Fibroblast of mammary gland (primary cell): ENCODE measurements at places on chromosomes 2 and 18.

- no peak for DNase-seq
These were observed 87.9 kb downstream of the ZEB2 start for GRCh38 chr2:144431998-144432397.

DNA sequence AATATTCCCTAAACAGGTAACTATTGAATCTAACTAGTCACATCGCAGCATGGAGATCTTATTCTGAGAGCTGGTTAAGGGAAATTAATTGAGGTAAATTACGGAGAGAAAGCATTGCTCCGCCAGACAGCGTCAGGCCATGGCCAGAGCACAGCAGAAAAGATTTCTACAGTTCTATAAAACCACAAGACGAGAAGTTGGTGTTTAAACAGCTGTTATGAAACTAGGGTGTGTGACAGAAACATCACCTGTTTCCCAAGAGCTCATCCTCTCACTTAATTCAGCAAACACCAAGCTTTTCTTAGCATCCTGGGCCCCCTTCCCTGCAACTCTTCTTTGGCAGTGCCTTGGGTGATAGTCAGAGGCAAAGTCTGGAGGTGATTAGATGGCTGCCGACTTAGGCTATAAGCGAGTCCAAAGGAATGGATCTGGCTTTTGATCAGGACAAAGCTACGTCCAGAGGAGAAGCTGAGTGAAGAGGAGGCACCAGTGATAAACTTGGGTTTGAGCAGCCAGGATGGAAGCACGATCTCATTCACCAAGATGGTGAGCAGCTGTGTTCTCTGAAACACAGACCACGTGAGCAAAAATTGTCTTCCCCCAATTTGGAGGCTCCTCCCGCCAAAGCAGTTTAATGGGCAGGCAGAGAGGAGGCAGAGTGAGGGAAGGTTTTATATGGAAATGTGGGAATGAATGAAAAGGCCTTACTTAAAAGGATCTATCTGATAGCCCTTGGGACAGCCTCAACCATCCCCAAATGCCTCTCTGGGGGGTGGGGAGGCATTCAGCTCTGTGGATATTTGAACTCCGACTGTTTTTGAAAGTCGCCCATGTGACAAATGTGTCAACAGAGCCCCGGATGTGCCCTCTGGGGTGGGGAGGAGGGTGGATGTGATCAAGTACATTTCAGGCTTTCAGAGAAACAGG, 57.8 kb downstream of the PKDCC start:
- DNase-seq, result no peak

GRCh38 chr2:9945596-9945995, 5.9 kb upstream of the GRHL1 start:
- DNase-seq, result no peak

DNA sequence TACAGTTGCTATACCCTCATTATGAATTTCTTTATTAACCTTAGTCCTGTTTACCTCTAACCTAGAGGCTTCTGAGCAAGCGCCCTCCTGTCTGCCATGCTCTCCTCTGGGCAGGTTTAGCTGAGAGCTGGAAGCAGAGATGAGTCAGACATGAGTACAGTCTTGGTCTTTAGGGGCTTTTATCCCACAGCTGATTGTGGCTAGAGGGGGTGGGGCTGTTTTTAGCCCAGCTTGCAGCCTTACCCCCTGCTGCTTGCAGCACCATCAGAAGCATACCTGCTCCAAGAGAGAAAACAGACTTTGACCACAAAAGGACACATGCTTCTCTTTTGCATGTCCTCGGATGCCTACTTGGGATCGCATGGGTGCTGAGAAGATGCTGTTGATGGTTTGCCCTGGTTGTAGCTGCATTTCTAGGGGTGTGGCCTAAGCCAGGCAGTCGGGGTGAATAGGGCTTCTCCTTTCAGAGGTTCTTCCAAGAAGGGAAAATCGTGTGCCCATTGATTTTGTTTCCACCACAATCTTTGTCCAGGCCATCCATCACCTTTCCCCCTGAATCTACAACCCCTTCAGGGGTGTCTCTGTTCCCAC, 115.0 kb upstream of the LGALSL start:
- DNase-seq, result peak; percentile 57

DNA sequence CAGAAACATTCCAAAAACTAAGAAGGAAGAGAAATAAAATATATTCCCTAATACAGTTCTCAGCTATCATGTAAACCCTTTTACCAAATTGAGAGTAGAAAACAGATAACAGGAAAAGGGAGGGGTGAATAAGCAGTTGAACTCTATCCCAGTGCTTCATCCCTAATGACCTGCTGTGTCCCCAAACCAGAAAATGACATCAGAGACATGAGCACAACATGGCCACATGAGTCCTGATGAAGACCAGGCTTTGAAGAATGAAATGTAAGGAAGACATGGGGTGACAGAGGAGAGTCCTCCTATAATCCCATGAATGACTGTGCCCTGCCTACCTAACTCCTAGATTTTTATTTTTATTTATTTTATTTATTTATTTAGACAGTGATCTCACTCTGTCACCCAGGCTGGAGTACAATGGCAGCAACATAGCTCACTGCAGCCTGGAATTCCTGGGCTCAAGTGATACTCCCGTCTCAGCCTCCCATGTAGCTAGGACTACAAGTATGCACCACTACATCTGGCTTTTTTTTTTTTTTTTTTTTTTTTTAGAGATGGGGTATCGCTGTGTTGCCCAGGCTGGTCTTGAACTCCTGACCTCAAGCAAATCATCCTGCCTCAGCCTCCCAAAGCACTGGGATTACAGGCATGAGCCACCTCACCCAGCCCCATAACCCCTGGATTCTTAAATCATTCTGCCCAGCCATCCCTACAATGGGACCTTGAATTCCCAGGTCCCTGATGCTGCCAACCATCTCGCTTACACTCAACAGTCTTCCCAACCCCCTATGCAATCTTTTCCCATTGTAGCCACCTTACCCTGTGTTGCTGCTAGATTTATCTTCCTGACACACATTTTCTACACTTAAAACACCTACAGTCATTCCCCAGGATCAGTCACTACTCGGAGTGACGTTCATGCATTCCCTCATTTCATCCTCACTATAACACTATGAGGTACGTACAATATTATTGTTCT, 64.5 kb downstream of the ANKRD44 start:
- DNase-seq, result no peak

- DNase-seq, result no peak
These were observed 206.2 kb downstream of the RPIA start for GRCh38 chr2:88897715-88898114.

GRCh38 chr2:46704593-46704992, 211.0 kb downstream of the MCFD2 start:
- no peak for DNase-seq

GRCh38 chr2:74002505-74003421, 18.1 kb downstream of the TET3 start:
- peak; percentile 67 for DNase-seq

DNA sequence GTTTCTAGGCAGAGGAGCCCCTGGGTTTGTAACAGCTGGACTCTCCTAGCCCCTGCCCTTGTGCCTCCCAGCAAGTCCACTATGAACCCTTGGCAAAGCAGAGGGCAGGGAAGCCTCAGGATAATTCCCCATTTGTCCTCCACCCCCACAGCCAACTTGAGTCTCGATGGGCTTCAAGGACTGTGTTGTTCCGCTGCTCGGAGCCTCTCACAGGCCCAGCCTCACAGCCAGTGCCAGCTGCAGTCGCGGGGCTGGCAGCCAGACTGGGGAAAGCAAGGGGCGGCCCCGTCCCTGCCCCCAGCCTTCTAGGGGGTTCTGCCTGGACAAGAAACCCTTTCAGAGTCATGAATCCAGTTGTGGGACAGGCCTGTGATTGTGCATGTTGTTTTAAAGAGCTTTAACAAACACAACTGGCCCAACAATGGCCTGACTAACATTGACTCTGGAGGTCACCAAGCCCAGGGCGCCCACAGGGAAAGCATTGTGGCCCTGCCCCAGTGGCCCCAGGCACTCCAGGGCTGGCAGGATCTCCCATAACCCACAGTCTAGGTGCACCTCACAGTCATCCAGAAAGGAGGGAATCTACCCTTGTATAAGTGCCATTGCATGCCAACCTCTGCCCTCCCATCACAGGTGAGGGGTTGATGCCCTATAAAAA, 71.8 kb upstream of the DAPL1 start:
- DNase-seq, result no peak

DNA sequence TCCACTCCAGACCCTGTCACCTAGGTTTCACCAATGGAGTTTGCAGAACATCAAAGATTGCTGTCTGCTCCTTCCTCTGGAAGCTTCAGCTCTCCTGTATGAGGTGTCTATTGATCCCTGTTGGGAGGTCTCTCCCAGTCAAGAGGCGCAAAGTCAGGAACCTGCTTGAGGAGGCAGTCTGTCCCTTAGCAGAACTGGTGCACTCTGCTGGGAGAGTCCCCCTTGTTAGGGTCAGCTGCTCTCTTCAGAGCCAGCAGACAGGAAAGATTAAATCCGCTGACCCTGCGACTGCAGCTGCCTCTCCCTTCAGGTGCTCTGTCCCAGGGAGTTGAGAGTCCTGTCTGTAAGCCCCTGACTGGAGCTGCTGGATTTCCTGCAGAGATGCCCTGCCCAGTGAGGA, 195.7 kb downstream of the PPP1R1C start:
- DNase-seq, result no peak

GRCh38 chr2:179886-180285, 83.9 kb downstream of the SH3YL1 start:
- no peak for DNase-seq

GRCh38 chr2:102107741-102108070, 34.8 kb upstream of the IL1R1 start:
- peak; percentile 72 for DNase-seq

GRCh38 chr2:48415836-48416515, 114.0 kb upstream of the STON1 start:
- DNase-seq, result no peak

GRCh38 chr18:63284827-63285733, 34.5 kb downstream of the BCL2 start:
- no peak for DNase-seq

DNA sequence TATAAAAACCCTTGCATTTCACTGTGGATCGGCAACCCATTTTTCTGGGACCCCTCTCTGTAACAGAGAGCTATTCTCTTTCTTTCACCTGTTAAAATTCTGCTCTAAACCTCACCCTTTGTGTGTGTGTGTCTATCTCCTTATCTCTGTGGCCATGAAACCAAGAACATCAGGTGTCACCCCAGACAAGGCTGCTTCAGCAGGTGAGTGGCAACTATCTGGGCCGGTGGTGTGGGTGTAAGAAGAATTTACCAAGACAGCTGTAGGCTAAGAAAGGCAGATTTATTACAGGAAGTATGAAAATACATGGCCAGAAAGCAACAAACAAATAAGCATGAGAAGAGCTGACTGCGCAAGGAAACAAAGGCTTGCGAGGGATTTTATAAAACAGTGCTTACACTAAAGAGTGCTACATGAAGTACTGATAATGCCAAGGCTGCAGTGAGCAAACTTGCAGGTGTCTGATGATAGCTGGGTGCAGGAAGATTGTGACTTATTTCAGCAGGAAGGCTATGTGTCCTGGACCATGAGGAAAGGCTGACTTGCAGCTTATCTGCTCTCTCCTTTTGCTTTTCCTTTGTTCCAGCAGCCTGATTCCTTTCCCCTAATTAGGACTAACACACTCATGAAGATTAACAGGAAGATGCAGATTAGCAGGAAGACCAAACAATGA, 421.1 kb downstream of the PTH2R start:
- DNase-seq, result no peak

- no peak for DNase-seq
These were observed 118.2 kb downstream of the SNTG2 start for GRCh38 chr2:1068822-1069221.

- DNase-seq, result no peak
These were observed 57.2 kb upstream of the SPOPL start for GRCh38 chr2:138444411-138444810.

DNA sequence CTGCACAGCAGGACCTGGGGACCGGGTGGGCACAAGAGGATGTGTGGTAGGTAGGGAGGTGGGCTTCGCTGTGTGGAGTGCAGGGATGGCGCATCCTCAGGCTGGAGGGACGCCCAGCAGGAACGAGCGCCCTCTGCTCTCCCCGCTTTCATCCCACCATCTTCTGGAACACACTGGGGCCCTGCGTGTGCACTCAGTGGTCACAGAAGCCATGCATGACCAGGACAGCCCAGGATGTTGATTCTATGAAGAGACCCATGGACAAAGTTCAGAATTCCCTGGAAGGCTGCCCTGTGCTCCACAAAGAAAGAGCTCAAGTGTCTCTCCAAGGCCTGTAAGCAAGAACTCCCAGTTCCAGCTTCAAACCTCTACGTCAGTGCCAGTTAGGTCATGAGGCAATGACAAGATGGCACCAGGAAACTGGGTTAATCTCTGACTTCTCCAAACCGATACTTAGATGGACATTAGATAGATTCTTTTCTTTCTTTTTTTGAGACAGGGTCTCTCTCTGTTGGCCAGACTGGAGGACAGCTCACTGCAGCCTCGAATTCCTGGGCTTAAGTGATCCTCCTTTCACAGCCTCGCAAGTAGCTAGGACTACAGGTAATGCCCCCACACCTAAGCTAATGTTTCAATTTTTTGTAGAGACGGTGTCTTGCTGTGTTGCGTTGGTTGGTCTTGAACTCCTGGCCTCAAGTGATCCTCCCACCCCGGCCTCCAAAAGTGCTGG, 3.4 kb downstream of the SLC66A2 start:
- no peak for DNase-seq
